Ascending aorta (tissue), 2 donors: ENCODE measurements at places on chromosomes 12 and 14.
A peak's percentile ranks its signal among the peaks of the same experiment; 100 is the strongest.

DNA sequence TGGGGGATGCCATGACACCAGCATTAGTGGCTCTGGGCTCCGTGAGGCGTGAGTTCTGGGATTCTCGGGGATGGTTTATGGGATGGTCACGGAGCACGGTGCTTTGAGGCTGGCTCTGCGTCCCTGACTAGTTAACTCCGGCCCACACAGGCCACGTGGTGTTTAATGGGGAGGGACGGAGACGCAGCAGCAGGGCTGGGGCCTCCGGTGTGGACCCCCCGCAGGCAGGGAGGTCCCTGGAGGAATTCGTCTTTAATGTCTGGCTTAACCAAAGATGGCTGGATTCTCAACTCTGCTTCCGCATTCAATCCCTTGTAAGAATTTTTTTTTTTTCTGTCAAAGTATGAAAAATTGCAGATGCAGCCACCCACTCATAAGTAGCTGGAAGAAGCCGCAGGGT lies 86.4 kb upstream of the RFLNA start:
- DNase-seq, result no peak

DNA sequence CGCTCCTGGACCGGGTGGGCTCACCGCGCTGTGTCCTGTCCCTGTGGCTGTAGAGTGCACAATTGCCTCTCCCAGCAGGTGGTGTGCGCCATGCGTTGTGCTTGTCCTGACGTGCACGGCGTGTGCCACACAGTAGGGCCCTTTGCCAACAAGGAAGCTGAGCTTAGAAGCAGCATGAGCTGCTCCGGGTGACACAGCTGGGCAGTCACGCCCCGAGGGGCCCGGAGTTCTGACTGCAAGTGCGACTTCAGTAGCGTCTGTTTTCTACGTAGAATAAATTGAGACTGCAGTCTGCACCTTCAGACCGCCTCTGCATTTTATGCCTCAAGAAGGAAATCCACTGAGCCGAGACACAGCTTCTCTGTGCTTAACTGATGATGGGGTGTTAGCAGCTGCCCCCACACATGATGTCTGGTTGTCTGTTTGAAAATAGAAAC lies 81.6 kb downstream of the ADGRD1 start:
- no peak for DNase-seq

- DNase-seq, result no peak
These were observed 145.2 kb downstream of the ADAMTS20 start for GRCh38 chr12:43406801-43407200.

DNA sequence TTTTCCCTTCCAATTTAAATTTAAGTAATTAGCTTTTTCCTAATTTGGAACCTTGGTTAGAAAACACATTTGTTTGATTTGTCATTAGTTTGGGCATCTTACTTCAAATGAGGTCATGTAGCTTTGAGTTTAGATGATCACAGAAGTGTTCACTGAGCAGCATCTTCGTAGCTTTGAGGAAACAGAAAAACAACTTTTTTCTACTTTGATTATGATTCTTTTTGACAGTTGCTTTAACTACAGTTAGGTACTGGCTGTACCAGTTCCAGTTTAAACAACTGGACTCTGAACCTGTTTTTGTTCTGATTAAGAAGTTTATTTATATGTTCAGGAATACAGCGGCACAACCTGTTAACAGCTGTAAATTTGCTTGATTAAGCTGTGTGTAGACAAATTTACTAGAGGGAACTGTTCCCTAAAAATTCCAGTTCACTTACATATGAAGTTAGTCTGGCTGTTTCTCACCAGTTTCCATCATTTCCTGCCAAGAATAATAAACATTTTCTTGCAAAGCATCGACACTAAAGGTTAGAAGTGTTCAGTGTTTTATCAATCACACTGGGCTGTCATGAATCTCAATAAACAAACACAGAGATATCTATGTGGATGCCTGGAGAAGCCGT lies 191.9 kb downstream of the RAD51B start:
- DNase-seq, result no peak

- DNase-seq, result no peak
These were observed 58.6 kb upstream of the PARP11 start for GRCh38 chr12:3931776-3932175.

DNA sequence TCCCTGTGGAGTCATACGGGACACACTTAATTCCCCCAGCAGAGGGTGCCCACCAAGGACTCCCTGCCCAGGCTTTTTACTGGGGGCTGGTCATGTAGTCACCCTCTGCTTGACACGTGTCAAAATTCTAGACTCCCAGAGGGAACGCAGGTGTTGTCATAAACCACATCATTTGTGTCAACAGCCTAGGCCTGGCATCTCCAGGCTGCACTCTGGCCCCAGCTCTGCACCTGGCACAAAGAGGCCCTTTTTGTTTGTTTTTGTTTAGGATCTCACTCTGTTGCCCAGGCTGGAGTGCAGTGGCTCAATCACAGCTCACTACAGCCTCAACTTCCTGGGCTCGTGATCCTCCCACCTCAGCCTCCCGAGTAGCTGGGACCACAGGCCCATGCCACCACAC lies 21.1 kb downstream of the BRI3BP start:
- no peak for DNase-seq

DNA sequence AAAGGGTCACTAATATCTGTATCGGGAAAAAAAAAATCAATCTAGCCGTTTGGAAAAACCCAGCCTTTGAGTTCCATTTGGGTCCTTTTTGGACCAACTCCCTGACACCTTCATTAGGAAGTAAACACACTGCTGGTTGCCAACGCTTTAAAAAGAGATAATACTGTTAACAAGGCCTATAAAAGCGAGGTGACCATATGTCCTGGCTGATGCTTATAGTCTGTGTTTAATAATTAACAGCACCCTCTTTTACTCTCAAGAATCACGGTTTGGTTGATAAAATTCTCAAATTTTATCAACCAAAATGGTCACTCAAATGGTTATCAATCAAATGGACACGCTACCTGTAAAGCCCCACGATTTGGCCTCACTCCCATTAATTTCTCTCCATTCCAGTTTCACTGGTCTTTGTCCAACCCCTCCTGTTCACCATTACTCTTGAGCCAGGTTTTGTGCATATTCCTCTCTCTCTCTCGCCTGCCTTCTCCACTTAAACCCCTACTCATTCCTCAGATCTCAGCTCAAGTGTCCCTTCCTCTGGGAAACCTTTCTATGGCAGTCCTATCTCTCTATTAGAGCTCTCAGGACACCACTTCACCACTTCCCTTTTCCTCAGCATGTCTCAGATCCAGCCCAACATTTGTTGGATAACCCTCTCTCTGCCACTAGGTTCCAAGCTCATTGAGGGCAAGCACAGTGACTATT lies 9.5 kb downstream of the BTG1 start:
- DNase-seq, result no peak

DNA sequence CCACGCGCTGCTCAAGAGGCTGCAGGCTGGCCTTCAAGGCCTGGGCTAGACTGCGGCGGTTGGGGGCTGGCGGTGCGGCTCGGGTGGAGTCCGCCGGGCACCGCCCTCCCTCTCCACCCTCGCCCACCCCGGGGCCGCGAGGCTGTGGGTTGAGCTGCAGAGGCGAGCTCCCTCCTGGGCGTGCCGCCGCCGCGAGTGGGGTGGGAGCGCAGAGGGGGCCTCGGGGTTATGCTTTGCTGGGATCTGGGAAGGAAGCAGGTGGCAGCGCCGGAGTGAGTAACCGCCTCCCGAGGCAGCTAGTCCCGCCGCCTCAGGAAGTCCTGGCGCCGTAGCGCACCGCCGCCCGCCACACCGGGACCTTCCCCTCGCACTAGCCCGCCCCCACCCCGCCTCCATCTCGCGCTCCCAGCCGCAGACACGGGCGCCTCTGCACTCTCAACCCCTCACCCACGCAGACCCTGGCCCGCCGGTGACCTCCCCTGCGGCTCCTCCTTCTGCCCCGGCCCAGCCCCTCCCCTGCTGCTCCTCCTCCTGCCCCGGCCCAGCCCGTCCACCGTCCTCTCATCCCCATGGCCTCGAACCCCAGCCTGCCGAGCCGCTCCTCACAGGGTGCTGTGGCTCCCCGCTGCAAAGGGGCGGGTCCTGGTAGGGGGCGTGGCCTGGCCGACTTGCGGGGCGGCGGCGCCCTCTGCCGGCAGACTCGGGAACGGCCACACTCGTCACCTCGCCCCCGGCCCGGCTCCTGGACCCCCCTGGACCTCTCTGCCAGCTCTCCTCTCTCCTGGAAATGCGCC lies 16.6 kb downstream of the TAMALIN start:
- peak; percentile 93 for DNase-seq

- DNase-seq, result no peak
These were observed 166.6 kb downstream of the SSPN start for GRCh38 chr12:26361964-26362363.

DNA sequence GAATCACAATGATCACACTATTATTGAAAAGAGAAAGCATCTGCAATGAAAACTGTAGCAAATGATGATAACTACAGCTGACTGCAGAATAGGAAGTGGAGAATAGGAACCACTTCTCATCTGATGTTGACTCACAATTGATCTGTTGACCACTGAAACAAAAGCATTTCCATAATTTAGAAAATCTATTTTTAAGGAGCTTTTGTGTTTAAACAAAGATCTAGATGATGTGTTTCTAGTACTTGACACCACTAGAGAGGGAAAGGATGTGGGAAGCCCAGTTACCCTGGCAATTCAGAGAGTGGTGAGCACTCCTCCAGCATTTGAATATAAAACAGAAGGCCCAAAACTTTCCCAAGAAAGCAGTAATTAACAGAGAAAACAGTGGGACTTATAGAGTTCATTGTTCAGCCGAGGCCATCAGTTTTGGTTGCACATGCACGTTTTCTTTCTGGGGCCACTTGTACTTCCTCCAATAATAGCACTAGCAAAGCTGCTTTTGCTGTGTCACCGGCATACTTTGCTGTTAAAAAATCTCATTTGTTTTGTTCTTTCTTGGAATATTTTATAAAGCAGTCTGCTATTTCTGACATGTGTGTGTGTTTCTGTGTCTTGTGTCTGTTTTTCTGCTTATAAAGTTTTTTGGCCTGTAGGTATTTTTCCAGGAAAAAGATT lies 76.1 kb upstream of the HECTD1 start:
- DNase-seq, result no peak

DNA sequence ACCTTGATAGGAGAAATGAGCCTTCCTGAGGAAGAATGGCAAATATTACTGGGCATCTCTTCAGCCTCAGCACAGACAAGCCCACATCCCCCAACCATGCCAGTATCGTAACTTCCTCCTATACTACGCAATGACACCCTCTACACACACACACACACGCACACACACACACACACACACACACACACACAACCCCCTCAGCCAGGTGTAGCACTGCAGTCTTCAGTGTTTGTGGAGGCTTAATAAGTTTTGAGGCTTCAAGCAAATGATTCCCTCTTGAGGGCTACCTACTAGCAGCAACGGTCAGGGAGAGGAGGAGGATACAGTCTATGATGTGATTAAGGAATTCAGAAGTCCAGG lies 1.6 kb downstream of the DGKA start:
- DNase-seq, result no peak

DNA sequence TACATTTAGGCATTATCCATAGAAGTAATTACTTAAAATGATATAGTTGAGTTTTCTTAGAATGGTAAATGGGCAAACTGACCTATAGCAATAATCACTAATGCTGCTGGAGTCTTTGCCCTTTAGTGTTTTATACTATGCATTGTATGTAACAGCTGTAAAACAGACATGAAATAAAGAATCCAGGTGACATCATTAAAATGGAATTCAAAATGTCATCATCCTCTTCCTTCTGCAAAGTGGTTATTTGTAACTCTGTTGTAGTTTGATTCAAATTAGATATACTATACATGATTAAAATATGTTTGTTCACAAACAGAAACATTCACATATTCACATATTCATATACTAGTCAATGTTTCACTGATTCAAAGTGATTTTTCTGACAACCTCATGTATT lies 598.8 kb downstream of the SLC16A7 start:
- DNase-seq, result no peak

DNA sequence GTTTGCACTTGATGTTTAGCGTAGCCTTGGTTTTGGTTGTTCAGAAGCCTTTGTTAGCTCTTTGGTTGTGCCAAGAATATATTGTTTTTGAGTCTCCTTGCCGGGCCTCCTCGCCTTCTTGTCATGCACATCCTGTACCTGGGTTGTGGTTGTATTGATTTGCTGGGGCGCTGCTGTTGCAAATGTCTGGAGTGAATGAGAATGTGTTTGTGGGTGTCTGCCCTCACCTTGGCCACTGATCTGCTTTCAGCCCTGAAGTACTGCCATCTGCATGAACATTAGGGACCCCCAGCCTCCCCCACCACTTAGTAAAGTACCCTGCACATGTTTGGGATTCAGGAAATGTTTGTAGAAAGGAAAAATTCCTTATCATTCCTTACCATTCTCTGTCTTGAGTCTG lies 16.5 kb downstream of the PRKCH start:
- no peak for DNase-seq

DNA sequence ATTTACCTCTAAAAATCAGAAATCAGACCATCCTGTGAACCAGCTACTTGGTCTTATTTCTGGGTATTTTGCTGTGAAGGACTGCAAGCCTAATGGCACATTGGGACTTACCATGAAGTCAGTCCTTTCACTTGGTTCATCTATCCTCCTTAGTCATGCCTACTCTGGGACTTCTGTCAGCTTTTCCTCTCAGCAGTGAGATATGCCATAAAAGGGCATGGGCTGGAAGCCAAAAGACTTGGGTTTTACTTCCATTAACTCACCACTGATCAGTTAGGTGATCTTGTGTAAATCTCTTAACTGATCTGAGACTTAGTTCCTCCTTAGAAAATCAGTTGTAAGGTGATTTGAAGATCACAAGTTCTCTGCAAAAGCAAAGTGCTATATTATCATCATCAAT lies 116.5 kb downstream of the PAH start:
- DNase-seq, result no peak

DNA sequence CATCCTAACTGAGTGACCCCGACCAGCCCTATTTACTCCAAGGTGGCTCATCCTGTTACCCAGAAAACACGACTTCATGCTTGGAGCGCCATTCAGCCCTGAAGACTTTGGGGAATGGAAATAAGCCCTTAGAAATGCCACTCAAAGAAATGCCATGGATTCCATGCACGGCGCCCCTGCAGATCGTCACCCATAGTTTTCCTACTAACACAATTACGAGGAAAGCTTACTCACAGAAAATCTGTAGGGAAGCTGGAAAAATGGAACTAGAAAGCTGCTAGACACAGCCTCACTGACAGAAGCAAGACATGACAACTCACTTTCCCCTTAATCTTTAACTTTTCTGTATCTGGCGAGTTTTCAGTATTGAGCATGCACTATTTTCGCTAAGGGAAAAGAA lies 19.5 kb downstream of the NUAK1 start:
- no peak for DNase-seq

GRCh38 chr12:124422570-124423523 lies 128.0 kb downstream of the RFLNA start:
- peak; percentile 94 for DNase-seq
